CD14-positive monocyte (primary cell): ENCODE measurements at places on chromosomes 7 and 10. TPM values are rescaled to one million over a fixed set of nuclear protein-coding genes. Genes with fewer than 3 reads are reported as not detected.

Gene MYO1G
- 119 TPM for polyA plus RNA-seq

Gene MDH2
- polyA plus RNA-seq, result 162 TPM

Gene GJD4
- 0.09 TPM in 1 of 2 replicates, not detected in the other for polyA plus RNA-seq

Gene GSTK1
- polyA plus RNA-seq, result 537 and 547 TPM in 2 replicates

Gene HERC4
- 14.3 TPM for polyA plus RNA-seq
